ENCODE measurements at places on chromosomes 2 and 18. TPM values are rescaled to one million over a fixed set of nuclear protein-coding genes. Genes with fewer than 3 reads are reported as not detected.
A peak's percentile ranks its signal among the peaks of the same experiment; 100 is the strongest.

The EPB41L3 gene
- 4.9 TPM for total RNA-seq

DNA sequence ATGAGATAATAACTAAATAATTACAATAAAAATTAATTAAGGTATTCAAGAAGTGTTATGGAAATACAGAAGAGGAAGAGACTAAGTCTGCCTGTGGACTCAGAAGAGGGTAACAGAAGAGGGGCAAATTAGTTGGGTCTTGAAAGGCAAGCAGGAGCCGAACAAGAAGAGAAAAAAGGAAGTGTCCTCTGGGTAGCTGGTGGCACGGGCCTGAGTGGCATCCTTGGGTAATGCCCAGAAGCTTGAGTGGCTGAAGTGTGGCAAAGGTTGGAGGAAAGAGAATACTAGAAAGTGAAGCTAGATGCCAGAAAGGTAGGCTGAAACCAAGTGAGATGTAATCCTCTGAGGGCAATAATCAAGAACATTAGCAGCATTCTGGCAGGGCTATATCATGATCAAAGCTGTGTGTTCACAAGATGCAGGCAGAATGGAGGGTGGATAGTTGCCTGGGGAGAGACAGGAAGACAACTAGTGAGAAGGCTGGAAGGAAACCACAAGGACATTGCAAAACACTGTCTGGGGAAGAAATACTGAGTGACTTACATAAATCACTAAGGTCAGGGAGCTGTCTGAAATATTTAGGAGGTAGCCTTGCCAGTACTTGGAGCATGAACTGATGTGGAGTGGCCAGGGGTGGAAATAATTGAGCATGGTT is 16.2 kb downstream of the DOCK10 start:
- peak overlapping the region; percentile 69 for H3K4me3 ChIP-seq
- no peak for DNase-seq
- no peaks in the 10 kb centered on the region for H3K27me3 ChIP-seq
- peak overlapping the region; percentile 98 for H3K27ac ChIP-seq

The KCNJ3 gene
- not detected for total RNA-seq

The ALPP gene
- not detected for total RNA-seq

- H3K4me1 ChIP-seq: no peaks in the 10 kb centered on the region
- no peaks in the 10 kb centered on the region for H3K27me3 ChIP-seq
- no peaks in the 10 kb centered on the region for H3K36me3 ChIP-seq
- DNase-seq: no peak
- H3K27ac ChIP-seq: no peak overlapping the region
Measured at GRCh38 chr2:127138281-127138680, 31.3 kb upstream of the BIN1 start.

DNA sequence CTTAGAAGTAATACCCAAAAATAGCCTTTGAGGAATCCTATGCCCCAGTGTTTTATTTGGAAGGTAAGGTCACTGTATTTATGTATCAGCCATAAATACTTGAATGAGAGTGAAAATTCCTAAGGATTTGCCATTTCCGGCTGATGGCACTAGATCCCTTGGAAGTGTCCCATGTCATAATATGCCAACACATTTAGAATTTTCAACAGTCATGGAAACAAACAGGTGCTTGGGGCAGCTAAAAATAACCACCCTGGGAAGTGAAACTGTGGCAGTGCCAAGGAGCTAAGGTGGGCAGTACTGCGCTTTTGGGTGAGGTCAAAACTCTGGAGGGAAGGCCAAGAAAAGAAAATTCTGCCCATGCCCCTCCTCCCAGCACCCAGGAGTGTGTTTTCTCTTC is 80.2 kb downstream of the TCF7L1 start:
- DNase-seq: no peak
- no peak overlapping the region for H3K4me3 ChIP-seq
- H3K4me1 ChIP-seq: no peaks in the 10 kb centered on the region
- H3K36me3 ChIP-seq: no peaks in the 10 kb centered on the region

Data from activated T-cell treated with anti-CD3 and anti-CD28 coated beads, Interleukin-2, amount 50 U/mL, for 72 hours (primary cell).